8988T (cell line): ENCODE measurements at places on chromosomes 5 and 9.

DNA sequence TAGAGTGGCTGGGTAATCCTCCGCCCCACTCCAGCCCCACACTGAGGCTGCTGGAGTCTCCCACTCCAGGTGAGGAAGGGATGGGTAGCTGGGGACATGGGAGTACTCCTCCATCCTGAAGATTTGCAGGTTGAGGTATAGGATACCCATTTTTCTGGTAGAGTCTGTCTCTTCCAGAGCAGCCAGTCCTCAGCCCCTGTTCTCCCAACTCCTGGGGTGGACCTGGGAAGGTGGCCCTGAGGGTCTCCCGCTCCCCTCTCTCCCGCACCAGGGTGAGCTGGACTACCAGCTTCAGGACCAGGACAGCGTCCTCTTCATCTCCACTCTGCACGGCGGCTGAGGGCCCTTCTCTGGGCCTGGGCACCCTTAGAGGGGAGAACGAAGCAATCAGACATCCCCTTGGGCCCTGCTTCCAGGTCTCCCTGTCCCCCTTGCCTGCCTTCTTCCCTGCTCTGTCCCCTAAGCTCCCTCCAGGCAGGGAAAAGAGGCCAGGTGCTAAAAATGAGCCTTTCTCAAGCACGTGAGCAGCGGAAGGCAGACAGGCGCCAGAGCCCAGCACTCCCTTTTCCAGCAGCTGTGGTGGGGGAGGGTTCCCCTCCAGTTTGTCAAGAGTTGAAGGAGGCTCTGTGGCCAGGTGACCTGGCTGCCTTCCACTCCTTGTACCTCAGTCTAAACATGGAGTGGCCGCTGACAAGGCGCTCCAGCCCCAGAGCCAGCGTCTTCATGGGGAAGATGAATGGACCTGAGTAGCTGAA is 18.4 kb downstream of the URM1 start:
- no peak for DNase-seq

GRCh38 chr5:67996596-67996995 is 219.0 kb upstream of the PIK3R1 start:
- no peak for DNase-seq

DNA sequence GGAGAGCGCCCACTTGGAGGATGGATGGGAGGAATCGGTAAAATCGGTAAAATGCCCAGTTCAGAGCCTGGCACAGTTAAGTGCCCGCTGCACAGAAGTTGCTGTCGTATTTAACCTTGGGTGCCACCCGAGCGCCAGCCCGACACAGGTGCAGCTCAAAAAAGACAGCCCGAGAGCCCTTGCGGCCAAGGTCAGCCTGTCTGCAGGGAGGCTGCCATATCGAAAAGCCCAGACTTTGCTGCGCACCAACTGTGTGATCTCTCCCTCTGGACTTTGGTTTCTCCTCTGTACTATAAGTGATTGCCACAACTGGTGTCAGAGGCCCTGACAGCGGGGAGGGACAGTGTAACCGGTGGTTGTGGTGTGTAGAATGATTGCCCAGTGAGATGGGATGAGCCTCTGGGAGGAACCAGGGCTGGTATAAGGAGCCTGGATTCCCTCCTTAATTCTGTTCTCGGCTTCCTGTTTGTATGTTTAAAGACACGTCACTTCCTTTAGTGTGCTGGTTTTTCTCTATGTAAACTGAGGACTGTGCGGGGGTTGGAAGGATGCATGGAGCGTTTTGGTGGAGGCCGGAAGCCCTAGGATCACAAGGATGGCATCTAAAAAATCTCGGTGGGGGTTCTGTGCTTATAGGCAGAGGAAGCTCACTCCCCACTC is 792 bp downstream of the NTMT1 start:
- DNase-seq: no peak

- DNase-seq: no peak
Measured at GRCh38 chr5:41648996-41649395, 138.6 kb upstream of the PLCXD3 start.

- no peak for DNase-seq
Measured at GRCh38 chr5:136699651-136700050, 334.3 kb upstream of the TRPC7 start.

DNA sequence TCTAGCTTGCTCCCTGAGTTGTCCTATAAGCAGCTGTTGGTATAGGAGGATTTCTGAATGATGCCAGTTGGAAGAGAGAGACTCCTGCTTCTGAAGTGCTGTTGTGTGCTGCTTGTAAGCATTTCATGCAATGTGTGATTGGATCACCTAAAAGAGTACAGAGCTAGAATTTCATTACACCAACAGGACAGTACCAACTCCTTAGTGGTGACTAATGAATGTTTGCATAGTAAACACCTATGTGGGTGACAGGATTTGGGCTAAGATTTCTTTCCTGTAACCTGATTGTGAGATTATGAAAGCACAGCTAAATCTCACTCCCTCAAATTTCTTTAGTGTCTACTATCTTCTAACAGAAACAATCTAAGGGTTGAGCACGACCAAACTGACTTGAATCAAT is 67.0 kb downstream of the GCNT1 start:
- DNase-seq: no peak

DNA sequence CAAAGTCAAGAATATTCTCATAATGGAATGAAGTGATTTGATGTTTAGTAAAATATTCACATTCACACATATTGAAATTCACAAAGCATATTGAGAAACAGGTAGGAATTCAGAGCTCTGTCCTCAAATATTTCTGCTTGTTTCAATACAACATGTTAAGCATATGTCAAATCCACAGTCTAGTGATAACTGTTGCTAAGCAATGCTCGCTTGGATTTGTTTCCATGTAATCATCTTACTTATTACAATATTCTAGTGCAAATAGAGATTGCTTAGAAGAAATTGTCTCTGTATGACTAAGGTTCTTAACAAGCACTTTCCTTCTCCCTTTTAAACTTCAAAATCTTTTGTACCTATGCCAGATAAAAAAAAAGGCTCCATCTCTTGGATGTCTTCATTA is 995.7 kb downstream of the CDH18 start:
- DNase-seq: no peak

- DNase-seq: no peak
Measured at GRCh38 chr9:96503918-96504317, 53.9 kb downstream of the HABP4 start.

DNA sequence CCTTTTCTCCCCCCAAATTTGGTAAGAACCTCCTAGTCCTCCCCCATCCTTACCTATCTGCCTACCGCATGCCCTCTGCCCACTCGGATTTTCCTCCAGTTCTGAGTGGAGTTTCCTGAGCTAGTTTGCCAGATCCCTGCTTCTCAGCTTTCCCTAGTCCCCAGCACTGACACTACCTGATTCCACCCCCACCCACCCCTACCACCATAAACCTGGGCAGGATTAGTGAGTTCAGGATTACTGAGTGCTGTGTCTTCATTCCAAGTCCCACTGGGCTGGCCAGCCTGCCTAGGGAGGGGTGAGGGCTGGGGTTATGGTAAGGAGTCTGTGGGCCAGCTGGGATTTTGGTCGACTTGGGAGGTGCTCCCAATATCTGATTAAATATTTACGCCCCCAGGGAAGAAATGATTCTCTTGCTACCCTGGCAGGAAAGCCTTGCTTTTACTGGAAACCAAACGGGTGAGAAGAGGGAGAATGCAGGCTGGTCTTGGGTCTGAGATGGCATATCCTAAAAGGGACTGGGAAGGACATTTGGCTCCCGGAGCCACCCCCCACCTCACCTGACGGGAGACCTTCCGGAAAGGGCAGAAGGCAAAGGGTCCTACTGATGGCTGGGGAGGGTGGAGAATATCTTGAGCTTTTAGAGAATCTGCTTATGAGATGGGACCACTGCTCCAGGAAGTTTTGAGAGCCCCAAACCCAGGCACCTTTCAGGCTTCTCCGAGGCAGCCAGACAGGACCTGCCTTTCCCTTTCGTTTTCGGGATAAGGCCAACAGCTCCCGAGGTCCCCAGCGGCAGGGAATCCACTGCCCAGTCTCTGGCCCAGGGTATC is 3.7 kb downstream of the PITX1 start:
- DNase-seq: no peak

- DNase-seq: peak; percentile 50
Measured at GRCh38 chr5:53482717-53483638, 2.5 kb downstream of the FST start.

DNA sequence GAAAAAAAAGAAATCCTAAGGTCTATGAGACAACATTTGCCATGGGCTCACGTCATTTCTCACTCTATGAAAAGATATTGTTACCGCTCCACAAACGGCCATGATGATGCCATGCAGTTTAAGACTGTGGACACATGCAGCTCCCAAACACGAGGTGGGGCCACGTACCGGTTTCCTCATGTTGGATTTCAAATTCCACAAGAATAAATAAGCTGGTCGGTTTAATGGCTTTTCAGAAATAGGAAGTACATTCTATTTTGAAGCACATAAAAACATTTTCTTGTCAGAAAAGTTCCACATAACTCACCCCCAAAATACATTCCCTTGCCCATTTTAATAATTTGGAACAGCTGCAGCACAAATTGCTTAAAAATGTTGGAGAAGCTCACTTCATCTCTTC is 130.6 kb downstream of the MYO10 start:
- no peak for DNase-seq

- DNase-seq: no peak
Measured at GRCh38 chr5:79756076-79756475, 66.4 kb downstream of the CMYA5 start.

GRCh38 chr5:93279296-93279963 is 301.6 kb downstream of the NR2F1-AS1 start:
- DNase-seq: no peak

DNA sequence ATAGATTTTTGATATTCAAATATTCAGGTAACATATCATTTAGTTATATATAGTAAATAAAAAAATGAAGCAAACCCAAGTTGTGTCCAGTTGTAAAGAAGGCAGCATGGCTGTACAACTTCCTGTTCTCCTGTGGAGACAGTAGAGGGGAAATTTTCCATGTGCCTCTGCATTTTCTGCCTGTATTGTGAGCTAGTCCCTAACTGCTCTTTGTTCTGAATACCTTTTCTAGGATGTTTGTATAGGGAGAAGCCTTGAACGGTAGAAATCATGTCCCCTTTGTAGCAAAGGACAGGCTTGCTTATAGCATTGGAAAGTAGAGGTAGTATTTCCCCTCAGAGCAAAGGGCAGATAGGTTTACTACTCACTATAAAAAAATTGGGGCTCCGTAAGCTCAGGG is 13.3 kb upstream of the RPS23 start:
- DNase-seq: no peak

GRCh38 chr5:116347657-116348056 is 227.0 kb downstream of the SEMA6A start:
- no peak for DNase-seq

DNA sequence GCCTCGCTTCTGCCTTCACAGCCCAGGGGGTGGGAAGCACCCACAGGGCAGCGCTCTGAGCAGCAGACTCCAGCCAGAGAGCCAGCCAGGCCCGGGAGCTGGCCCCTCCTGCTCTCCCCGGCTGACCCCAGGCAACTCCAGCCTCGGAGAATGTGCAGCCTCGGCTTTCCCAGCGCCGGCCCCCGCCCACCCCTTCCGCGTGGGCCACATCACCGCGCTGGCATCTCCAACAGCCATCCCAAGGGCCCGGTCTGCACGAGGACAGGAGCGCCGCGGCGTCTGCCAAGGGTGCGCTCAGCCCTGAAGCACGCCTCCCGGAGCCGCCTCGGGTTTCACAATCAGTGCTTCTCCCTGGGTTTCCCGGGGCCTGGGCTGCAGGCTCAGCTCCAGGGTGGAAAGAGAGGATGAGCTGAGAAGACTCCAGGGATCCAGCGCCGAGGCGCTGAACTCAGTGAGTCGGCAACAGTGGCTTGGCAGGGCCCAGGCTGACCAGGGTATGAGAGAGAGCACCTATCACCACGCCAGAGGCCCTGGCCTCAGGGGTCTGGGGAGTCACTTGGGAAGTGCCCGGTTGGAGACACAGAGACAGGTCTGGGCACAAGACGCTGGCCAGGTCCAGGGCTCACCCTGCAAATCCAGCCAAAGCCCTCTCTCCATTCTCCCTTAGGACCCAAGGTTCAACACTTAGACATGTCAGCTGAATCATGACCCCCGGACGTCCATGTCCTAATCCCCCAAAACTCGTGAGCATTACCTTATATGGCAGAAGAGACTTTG is 79.6 kb downstream of the ADAMTS2 start:
- DNase-seq: no peak

DNA sequence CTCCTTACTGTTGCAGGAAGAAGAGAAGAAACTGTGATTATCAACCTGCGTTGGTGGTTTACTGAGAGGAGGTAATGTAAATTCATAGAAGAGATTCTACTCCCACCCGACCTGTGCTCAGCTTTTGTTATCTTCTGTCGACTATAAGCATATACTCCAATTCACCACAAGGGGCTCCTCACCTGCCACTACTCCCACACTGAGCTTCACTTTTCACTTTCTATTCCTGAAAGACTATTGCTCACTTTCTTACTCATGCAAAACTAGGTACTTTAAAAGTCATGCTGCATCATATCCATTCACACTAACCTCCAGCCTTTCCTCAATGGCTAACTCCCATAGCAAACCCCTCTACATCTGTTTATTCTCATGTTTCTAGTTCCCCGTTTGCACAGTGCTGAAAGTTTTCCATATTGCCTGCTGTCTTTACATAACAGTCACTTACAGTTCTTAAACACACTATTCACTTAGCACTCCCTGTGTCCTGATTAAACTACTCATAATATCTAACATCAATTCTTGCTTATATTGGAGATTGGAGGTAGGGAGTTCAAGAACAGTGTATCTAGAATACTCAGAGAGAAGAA is 1062.6 kb downstream of the NR2F1-AS1 start:
- peak; percentile 14 for DNase-seq

DNA sequence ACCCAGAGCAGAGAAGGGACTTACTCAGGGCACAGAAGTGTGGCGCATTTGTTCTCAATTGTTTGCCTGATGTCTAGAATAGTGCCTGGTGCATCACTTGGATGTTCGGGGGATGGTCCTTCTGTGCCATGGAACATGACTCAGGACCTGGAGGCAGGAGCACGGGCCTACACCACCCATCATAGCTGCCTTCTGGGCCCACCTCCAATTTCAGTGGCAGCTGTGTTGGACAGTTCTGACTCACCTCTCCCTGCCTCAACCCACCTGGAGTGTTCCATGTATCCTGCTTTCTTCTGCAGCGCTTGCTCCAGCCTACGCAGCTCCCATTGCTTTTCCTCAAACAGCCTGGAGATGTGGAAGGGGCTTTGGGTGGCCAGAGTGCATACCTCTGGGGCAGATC is 12.5 kb upstream of the CXCL14 start:
- DNase-seq: no peak

- no peak for DNase-seq
Measured at GRCh38 chr5:79020861-79021561, 35.9 kb upstream of the ARSB start.
